Activated CD4-positive, alpha-beta T cell treated with anti-CD3 and anti-CD28 coated beads, Interleukin-2, Interleukin-6, amounts not matched to agents 100 ng/mL and 50 ng/mL, durations not matched to agents 16 hours and 8 hours (primary cell): ENCODE measurements at places on chromosomes 1 and 21.

GRCh38 chr1:226370144-226370923, 37.6 kb downstream of the PARP1 start:
- DNase-seq: no peak

GRCh38 chr1:39835935-39836594, 47.2 kb downstream of the TRIT1 start:
- no peak for DNase-seq

DNA sequence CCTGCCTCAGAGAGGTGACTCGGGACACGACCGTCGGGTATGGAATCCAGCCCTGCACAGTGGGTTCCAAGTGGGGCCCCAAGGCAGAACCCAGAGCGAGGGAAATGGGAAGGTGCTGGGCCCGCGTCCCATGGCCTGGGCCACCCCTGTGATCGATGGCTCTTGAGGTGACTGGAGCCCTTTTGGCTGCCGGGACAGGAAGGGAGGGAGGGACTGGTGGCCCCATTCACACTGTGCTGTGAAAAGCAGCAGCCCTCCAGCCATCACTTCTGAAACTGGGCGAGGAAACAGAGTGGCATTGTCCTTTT, 110.4 kb upstream of the IFFO2 start:
- DNase-seq: no peak

DNA sequence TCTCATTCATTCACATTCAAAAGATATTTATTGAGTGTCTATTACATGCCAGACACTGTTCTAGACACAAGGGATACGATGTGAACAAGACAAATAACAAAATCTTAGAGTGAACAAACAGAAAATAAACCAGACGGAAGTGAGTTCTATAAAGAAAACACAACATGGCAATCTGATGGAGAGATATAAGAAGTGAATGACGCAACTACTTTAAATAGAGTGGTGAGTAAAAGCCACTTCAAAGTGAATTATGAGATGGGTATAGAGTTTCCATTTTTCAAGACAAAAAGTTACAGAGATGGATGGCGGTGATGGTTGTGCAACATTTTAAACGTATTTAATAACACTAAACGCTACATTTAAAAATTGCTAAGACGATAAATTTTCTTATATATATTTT, 75.4 kb downstream of the CEP170 start:
- peak; percentile 3 for DNase-seq

GRCh38 chr21:45340515-45340914, 52.8 kb upstream of the POFUT2 start:
- DNase-seq: no peak

DNA sequence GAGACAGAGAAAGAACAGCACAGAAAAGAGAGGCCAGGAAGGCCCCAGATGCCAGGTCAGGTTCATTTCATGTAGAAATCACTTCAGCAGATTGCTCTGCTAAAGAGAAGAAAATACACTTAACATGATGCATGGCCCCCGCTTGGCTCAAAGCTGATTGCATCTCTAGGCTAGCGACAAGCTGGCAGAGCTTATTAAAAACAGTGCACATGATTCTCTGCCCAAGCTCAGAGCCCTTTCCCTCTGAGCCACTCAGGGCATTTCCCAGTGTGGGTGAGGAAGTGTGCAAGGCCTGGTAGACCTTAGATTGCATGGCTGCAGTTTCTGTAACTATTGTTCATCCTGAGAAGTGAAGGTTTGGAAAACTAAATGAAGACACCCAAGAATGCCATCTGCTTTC, 3.3 kb upstream of the CAPN9 start:
- DNase-seq: no peak

DNA sequence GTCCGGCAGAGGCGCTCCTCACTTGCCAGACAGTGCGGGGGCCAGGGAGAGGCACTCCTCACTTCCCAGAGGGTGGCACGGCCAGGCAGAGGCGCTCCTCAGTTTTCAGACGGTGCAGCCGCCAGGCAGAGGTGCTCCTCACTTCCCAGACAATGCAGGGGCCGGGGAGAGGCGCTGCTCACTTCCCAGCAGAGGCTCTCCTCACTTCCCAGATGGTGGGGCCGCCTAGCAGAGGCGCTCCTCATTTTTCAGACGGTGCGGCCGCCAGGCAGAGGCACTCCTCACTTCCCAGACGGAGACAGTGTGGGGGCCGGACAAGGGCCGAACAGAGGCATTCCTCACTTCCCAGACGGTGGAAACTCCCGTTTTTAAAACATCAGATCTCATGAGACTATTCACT, 238.4 kb upstream of the CACYBP start:
- DNase-seq: no peak

DNA sequence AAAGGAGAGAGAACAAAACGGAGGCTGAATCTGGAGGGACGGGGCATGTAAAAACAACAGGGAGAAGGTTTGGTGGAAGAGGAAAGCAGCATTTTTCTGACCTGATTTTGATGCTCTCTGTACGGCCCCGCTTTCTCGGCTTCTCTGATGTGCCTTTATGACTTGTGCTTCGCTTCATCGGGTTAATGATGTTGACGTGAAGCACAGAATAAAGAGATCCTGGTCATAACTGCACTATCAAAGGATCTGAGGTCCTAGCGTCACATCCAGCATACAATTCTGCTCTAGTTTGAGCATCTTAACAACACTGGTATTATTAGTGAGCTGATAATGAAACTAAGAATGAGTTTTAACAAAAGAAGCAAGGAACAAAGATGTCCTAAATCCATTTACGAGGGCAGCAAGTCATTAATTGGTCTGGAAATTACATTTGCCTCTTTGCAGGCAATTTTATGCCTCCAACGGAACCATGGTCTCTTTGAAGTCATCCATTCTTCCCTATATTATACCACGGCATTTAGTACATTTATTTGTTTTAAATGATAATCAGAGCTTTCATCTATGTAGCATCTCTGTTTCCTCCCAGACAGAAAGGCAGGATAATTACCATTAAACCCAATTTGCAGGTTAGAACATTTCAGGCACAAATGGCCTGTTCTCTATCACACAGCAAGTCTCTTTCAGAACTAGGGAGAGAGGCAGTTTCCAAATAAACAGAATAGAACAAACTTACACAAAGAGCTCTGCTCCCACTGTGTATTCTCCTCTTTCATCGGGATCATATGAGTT, 45.3 kb upstream of the B3GALNT2 start:
- DNase-seq: no peak

- DNase-seq: no peak
These were observed 8.0 kb downstream of the MAN1C1 start for GRCh38 chr1:25624604-25625003.

GRCh38 chr1:48047116-48047515, 49.9 kb upstream of the TRABD2B start:
- no peak for DNase-seq

DNA sequence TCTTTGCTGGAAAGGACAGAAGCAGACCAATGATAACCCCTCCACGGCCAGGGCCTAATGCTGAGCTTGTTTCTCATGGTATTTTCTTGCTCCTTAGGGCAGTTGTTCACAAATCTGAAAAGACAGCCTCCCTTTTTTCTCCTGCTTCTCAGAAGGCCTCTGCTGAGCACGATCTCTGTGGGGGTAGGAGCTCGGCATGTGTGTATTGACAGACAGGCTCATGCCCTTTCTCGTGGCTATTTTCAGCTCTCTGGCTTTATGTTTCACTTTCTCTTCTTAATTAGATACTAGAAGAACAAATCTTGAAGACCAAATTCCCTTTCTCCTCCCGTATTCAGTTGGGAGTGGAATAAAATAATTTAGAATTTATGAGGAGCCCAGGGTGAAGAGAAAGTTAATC, 768 bp upstream of the RIIAD1 start:
- DNase-seq: no peak

GRCh38 chr1:67211589-67212563, 45.6 kb downstream of the IL23R start:
- DNase-seq: peak; percentile 72

DNA sequence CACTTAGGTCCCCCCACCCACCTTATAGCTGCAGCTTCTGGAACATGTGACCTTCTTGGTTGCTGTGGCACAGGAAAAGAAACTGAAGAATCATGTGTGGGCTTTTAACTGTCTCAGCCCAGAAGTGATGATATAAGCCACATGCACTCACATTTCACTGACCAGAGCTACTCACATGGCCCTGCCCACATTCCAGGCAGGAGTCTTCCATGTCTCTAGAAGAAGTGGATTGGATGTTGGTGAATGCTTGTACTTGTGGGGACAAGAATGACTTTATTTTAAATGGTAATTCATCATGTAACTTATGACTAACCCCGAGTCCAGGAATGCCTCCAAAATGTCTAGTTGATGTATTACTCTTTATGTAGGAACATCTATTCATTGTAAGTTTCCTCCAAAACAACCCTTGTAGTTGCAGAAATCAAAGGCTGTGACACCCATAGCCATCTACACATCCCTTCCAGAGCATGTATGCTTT, 15.8 kb upstream of the CAMK1G start:
- no peak for DNase-seq

DNA sequence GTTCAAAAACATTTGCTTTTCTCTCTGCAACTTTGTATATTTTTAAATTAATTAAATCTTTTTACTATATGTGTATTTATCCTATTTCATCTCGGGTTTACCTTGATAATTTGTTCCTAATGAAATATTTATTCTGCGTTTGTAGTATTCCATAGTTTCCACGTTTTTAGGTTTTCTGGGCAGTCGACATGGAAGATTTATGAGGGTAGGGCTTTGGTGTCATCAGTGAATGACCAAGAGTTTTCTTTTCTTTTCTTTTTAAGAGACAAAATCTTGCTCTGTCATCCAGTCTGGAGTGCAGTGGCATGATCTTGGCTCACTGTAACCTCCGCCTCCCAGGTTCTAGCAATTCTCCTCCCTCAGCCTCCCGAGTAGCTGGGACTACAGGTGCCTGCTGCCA, 17.2 kb upstream of the ZNF669 start:
- no peak for DNase-seq

DNA sequence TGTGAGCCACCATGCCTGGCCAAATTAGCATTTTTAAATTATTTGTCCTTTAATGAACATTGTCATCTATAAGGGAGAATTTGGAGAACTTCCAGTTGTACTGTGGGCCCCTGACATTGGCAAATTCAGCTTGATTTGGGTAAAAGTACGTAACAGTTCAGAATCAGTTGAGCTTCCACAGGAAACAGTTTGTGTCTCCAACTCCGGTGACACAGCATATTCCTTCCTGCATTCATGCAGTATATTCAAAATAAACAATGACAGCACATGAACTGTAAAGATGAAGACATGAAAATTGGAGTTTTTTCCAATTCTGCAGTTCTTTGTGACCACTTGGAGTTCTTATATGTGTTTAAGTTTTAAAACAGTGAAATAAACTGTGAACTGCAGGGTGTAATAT, 28.2 kb downstream of the RNF220 start:
- DNase-seq: no peak

GRCh38 chr1:242240077-242240476, 241.2 kb upstream of the MAP1LC3C start:
- DNase-seq: no peak

DNA sequence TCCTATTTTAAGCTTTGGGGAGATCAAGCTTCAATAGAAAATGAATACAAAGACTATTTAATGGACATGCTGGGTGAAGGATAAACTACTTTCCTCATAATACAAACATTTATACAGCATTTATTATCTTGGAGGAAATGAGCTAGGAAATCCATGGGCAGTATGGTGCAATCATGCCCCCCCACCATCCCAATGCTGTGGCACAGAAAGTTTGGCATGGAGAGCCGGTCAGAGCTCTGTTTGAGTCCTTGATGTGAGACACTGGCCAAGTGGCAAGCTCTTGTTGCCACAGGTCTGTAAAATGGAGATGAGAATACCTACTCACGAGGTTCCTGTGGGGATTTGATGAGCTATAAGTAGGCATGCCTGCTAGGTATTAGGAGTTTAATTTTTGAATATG, 120.6 kb downstream of the MAB21L3 start:
- no peak for DNase-seq

DNA sequence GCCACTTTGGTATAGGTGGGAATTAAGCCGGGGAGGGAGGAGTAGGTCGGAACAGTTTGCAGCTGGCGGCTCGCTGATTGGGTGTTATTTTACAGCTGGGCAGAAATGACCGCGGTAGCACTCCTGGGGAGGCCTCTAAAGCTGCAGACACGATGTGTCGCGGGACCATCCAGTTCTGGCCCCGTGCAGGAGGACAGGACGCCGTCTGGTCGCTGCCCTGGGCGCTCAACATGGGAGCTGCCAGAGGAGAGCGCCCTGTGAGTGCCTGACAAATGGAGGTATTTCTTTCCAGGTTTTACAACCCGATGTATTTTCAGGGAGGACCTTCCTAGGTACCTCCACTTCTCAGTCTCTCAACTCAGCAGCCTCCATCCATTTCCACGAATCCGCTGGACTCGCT, 46.2 kb downstream of the CDC7 start:
- DNase-seq: no peak

GRCh38 chr1:47471163-47471562, 33.3 kb downstream of the FOXD2 start:
- DNase-seq: no peak

GRCh38 chr1:238141353-238141752, 250.6 kb upstream of the ZP4 start:
- DNase-seq: no peak

GRCh38 chr1:54248966-54249365, 49.0 kb downstream of the MRPL37 start:
- DNase-seq: no peak

GRCh38 chr1:18809953-18810899, 49.2 kb downstream of the TAS1R2 start:
- no peak for DNase-seq

DNA sequence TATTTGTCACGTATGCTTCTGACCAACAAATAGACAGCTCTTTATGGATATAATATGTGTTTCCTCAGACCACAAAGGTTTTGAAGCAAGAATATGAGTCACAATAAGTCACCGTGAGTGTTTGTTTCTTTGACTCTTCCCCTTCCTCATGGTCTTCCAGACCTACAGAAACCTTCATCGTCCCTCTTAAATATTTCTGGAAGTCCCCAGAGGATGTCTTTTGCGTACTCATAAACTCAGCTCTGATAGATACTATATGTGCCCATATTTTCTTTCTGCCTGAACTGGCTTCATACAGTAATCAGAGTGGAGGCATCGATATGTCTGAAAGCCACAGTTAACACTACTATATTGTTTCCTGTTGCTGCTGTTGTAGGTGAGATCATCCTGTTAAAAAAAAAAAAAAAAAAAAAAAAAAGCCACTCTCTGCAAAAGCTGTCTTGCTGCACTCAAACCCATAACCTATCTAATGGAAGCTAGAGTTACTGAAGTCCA, 38.4 kb downstream of the ADAMTS1 start:
- DNase-seq: no peak

GRCh38 chr1:4682607-4683220, 28.3 kb downstream of the AJAP1 start:
- DNase-seq: no peak

DNA sequence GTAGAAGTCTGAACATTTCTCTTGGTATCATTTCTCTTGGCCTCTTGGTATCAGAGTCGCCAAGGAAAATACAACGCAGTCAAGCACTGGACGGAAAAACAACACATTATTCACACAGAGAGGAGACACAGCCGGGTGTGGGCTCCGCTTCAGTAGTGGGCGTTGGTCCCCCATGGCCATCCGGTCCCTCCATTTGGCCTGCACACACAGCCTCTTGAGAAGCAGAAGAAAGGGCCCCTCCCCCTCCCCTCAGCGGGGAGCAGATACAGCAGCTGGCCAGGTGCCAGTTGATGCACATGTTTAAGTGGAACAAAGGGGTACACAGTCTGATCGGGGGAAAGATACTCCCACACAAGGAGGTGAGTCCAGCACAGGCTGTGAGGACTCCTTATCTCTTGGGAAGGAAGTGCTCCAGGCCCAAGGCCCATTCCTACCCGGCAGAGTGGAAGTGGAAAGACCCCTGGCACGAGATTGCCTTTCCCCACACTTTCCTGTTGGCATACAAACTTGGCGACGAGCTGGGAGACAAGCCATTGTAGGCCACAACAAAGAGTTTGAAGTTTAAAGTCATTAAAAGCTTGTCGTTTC, 311.3 kb downstream of the FAM72C start:
- no peak for DNase-seq
